ENCODE measurements at places on chromosomes 16 and 17.
A peak's percentile ranks its signal among the peaks of the same experiment; 100 is the strongest.

GRCh38 chr17:37720989-37721388, 23.9 kb downstream of the HNF1B start:
- DNase-seq, result no peak

DNA sequence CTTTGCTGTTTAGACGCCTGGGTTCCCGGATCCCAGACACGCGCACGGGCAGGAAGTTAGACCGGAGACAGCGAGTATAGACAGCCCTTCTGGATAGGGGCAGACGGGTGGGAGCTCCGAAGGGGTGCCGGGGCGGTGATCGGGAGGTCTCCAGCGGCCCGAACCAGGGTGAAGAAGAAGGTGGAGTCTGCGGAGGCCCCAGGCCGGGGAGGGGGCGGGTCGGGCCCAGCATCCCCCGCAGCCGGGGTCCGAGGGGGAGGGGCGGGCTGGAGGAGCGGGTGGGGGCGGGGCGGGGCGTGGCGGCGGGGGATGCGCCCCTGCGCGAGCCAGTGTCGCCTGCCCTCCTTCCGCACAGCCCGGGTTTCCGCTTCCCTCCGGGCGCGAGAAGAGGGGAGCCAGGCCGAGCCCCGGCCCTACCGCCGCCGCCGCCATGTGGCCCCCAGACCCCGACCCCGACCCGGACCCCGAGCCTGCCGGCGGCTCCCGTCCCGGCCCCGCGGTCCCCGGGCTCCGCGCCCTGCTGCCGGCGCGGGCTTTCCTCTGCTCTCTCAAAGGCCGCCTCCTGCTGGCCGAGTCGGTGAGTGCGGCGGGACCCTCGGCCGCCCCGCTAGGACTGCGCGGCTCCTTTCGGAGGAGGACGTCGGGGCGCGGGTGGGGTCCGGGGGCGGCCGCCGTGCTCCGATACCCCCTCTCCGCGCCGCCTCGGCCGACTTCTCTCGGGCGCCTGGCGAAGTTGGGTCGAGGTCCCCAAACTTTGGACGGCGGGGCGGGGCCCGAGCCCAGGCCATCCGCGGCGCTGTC, at the start of gene CMTM3:
Gene CMTM3 (plus strand): TSS at position 329 of the 801 bp plus-strand sequence. CDS start 102 bp downstream, at position 431.
- peak; percentile 28 for DNase-seq

DNA sequence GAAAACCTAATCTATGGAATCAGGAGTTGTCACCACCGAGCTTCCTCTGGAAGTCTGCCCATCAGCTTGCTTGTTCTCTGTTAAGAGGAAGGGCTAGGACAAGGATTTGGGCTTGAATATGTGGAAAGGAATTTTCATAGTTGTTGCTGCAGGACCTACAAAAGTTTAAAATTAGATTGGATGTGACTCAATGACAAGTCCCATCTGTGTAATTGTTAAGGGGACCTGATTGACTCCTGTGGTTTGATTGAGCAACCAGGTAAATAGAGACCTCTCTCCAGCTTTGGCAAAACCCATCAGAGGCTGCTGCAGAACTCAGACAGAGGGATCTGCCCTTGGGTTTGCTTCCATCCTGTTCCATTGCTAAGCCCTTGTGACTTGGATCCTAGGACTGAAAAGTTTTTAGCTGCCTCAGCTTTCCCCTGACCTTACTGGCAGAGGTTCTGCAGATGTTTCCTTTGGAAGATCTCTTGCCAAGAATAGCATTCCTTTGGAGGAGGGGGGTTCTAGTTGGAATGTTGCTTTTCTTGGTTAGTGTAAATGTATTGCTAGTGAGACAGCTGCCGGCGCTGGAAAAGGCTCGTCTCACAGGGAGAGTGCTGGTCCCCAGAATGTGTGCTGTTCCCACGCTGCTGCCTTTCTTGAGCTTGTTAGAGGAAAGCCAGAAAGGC, 50.0 kb downstream of the SF3B3 start:
- DNase-seq, result no peak

DNA sequence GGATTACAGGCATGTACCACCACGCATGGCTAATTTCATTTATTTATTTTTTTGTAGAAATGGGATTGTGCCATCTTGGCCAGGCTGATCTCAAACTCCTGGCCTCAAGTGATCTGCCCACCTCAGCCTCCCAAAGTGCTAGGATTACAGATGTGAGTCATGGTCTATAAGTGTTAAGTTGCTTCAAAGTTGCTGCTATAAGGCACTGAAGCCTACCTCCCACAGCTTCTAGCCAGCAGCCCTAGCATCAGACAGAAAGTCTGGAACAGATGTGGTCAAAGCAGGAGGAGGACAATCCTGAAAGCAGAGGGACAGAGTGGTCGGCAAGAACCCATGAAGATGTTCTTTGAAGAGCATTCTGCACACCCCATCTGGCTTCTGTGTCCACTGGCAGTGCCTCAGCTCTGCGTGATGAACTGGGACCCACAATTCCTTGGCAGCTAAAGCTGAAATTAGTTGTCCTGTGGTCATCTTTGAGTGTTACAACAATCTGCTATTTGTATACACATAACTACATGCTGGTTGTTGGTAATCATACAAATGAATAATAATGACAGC, 11.2 kb downstream of the MAP3K14 start:
- DNase-seq, result no peak

- DNase-seq, result no peak
Measured at GRCh38 chr17:6000426-6000825, 69.8 kb upstream of the WSCD1 start.

DNA sequence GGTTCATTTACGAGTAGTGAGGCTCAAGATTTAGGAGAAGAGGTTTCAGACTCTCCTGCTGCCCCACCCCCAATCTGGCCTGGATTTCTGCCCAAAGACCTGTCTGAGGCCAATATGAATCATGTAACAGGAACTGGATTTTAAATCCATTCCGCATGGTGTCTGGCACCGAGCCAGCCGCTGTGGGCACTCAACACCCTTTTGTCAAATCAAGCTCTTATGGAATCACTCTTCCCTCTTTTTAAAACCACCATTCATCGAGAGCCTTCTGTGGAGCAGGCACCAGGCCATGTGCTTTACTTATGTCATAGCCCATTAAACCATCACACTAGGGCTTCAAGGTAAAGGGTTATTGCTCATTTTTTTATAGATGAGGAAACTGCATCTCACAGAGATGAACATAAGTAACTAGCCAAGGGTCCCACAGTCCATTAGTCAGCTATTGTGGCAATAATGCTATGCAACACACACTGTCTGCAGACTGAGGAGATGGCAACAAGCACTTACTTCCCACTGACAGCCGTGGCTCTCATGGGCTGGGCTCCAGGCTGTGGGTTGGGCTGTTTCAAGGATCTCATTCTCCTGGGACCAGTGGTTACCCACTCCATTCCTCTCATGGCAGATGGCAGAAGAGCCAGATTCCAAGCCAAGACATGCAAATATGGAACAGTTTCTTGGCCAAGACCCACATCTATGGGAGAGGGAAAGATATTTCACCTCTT, 93.6 kb downstream of the WSCD1 start:
- no peak for DNase-seq

GRCh38 chr17:67515490-67516083, 138.5 kb downstream of the PITPNC1 start:
- no peak for DNase-seq

GRCh38 chr17:8337802-8338752, 1.6 kb upstream of the ODF4 start:
- no peak for DNase-seq

- DNase-seq, result no peak
Measured at GRCh38 chr16:53080345-53081031, 25.7 kb downstream of the CHD9 start.

GRCh38 chr16:2925951-2926649, 14.4 kb downstream of the FLYWCH1 start:
- DNase-seq, result no peak

DNA sequence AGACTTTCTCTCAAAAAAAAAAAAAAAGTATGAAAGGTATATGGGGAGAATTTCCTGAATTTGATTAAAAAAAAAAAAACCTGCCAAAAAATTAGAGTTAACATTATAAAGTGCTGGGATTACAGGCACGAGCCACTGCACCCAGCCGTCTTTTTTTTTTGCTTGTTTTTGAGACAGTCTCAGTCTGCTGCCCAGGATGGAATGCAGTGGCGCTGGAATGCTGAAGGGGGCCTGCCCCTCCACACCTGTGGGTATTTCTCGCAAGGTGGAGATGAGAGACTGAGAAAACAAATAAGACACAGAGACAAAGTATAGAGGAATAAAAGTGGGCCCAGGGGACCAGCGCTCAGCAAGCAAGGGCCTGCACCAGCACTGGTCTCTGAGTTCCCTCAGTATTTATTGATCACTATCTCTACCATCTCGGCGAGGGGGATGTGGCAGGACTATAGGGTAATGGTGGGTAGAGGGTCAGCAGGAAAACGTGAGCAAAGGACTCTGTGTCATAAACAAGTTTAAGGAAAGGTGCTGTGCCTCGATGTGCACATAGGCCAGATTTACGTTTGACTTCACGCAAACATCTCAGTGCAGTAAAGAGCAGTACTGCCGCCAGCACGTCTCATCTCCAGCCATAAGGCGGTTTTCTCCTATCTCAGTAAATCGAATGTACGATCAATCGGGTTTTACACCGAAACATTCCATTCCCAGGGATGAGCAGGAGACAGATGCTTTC, 117.2 kb downstream of the GOSR1 start:
- no peak for DNase-seq

GRCh38 chr17:17813055-17813724, 23.6 kb downstream of the SREBF1 start:
- no peak for DNase-seq

DNA sequence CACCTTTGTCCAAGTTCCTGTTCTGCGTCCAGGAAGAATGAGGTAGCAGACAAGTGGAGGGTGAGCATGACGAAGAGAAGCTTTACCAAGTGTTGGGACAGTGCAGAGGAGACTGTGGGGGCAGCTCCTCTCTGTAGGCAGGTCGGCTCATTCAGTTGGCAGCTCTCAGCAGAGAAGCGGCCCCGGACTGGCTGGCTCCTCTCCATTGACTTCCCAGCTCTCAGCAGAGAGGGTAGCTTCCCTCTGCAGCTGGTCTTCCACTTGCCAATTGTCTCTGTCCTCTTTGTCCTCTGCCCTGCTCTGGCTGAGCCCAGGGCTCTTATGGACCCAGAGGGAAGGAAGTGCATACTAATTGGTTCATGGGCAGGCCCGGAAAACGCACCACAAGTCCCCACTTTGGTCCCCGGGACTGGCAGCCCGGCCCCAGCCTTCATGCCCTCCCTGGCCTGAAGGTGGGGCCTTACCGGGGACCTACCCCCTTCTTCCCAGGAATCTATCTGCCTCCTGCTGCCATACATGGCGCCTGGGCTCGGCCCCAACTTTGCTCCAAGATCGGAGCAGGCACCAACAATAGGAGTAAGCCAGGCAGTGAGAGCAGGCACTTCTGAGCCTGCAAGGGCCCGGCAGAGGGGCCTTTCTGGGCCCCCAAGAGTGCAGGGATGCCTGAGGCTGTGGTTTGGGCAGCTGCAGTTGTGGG, 10.1 kb downstream of the KCTD5 start:
- DNase-seq, result no peak

DNA sequence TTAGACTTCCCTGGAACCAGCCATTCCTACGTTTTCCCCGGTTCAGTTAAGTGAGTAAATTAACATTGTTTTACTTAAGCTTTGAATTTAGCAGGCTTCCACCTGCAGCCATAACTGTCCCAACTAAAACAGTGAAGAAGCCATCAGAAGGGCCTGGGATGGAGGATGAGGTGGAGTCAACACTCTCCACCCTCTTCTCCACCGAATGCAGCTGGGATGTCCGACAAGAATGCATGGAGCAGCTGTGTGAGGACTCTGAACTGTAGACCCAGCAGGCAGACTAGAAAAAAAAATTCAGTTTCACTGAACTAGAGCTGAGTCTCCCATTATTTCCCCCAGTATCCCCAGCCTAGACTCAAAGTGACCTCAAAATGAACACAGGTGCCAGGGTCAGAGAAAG, 114.8 kb downstream of the C16orf95 start:
- DNase-seq, result no peak

DNA sequence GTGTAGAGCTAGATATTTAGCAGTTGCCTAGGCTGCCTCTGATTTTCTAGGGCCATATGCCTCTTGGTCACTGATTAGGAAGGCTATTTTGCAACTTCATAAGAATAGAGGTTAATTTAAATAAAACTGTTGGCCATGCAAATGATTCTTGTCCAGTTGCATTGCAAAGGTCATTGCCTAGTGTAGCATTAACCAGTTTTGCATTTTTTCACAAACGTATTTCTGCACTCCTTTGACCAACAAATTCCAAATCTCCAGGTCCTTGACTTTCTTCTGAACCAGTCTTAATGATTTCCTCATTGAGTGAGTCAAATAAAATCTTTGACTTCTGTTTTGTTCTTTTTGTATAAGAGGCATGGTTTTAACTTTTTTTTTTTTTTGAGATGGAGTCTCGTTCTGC, 33.5 kb downstream of the ERCC4 start:
- DNase-seq, result no peak

GRCh38 chr16:55861288-55861687, 13.9 kb downstream of the CES5A start:
- DNase-seq, result no peak

DNA sequence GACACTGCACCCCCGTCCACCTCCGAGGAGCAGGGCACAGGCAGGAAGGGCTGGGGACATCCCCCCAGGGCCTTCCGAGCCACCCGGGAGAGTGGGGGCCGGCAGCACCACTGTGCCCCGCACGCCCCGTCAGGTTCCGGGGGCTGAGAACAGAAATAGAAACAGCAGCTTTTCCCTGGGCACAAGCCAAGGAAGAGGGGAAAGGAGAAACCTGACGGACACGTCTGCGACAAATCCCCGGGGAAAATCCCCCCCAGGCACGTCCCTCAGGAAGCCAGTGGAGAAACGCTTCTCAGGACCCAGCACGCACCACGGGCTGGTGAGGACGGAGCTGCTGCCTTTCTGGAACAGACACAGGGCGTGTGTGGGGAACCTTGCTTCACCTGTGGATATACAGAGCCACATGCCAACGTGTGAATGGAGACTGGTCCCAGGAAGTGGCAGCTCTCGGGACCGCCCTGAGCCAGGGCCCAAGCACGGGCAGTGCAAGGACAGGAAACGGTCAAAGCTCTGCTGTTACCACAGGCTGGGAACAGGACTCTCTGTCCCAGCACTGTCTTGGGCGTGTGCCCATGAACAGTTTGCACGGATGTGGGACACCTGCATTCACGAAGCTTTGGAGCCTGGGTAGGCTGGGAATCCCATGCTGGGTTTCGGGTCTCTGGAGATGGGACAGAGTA, 1.2 kb upstream of the TMEM204 start:
- no peak for DNase-seq

- DNase-seq, result no peak
Measured at GRCh38 chr16:85718153-85718477, 29.4 kb upstream of the GINS2 start.

GRCh38 chr17:37286430-37286829, 89.4 kb upstream of the C17orf78 start:
- no peak for DNase-seq
